Cardiac fibroblast (primary cell): ENCODE measurements at places on chromosomes 7 and 10.

DNA sequence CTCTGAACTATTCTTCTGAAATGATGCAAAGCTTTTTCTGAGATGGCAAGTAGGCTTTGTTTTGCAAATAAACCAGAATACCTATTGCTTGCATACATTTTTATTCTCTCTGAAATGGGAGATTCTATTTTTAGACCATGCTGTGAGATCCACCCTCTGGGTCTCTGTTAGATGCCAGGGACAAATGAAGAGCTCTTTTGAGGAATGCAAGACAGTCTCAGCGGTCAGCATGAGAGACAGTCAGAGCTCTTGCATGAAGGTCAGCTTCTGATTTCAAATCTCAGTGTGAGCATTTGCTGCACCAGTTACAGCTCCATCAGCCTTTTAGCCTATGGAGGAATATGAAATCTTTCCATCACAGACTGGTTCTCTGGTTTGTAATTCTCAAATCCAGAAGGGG is 429.9 kb upstream of the KLF6 start:
- DNase-seq: no peak

DNA sequence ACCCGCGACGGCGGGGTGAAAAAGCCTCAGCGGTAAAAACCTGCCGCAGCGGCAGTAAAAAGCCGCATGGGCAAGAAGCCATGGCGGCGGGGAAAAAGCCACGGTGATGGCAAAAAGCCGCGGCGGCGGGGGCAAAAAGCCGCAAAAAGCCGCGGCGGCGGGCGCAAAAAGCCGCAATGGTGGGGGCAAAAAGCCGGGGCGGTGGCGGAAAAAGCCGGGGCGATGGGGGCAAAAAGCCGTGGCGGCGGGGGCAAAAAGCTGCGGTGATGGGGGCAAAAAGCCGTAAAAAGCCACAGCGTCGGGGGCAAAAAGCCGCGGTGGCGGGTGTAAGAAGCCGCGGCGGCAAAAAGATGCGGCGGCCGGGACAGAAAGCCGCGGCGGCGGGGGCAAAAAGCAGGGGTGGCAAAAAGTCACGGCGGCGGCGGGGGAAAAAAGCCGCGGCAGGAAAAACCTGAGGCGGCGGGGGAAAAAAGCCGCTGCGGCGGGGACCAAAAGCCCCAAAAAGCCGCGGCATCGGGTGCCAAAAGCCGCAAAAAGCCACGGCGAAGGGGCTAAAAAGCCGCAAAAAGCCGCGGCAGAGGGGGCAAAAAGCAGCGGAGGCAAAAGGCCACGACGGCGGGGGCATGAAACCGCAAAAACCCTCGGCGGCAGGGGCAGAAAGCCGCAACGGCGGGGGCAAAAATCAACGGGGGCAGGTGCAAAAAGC is 488.5 kb downstream of the ZNF33B start:
- no peak for DNase-seq

DNA sequence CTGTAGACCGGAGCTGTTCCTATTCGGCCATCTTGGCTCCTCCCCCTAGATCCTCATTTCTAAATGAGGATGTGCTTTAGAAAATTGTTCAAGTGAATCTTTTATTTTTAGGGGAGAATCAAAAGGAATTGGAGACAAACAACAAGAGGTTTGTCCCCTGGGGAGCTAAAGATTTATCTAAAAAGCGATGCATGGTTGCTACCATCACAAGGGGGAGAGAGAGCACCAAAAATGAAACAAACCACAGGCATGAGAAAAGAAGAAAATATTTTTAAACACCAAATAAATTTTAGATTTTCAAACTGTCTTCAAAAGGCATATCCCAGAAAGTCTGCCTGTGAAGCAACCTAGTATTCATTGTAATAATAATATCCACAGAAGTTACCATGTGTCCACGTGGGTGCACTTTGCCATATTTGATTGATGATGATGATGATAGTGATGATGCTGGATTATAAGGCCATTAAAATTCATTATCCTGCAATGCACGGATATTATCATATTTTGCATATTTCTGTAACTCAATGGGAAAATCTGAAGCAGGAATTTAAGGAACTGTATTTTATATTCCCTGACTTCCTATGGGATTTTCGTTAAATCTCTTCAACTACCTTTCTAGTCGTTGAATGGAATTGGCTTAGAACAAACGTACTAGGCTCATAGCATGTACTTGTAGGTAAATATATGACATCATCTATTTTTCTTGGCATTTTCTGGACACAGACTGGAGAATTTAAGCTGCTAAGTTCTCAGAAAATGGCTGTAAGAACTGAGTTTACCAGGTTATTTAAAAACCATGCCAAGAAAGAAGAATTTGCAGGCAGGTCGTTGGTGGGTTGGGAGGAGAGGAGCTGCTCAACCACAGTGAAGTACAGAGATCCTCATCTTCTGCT is 171.6 kb downstream of the WDR37 start:
- DNase-seq: no peak

GRCh38 chr7:30411173-30411572 is 67.4 kb downstream of the NOD1 start:
- no peak for DNase-seq

GRCh38 chr10:21130683-21131442 is 233.8 kb upstream of the NEBL start:
- DNase-seq: no peak

DNA sequence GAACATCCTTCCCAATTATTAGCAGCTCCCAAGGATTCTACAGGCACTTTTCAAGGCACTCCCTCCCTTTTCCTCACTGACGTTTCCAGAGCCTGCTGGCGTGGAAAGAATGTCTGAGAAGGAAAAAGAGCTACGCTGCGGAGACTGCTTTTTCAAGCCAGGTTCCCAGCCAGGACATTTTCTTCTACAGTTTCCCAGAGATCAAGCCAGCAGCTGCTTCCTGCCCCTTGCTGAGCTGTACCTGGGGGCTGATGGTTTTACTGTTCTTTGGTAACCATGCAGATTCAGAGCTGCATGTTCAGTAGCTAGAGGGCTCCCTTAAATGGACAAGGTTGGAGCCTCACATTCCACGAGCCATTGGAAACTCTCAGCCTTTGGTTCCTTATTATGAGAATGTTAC is 133.4 kb downstream of the EVX1 start:
- no peak for DNase-seq

GRCh38 chr7:102232611-102233286 is 53.9 kb upstream of the SH2B2 start:
- DNase-seq: no peak

DNA sequence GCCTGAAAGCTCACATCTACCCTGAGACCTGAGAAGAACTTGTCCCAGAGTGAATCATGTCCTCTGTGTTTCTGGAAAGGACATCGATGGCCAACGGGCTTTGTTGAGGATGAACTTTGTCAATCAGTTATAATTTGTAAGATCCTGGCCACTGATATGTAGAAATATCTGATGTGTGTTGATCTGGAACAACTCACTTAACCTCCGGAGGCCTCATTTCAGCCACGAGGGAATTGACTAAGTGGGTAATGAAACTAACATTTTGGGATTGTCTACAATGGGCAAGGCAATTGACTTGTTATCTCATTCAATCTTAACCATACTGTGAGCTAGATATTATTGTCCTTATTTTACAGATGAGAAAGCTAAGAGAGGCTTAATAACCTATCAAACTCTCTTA is 468.1 kb upstream of the NRP1 start:
- no peak for DNase-seq

GRCh38 chr10:86533328-86533727 is 11.7 kb upstream of the WAPL start:
- DNase-seq: no peak

DNA sequence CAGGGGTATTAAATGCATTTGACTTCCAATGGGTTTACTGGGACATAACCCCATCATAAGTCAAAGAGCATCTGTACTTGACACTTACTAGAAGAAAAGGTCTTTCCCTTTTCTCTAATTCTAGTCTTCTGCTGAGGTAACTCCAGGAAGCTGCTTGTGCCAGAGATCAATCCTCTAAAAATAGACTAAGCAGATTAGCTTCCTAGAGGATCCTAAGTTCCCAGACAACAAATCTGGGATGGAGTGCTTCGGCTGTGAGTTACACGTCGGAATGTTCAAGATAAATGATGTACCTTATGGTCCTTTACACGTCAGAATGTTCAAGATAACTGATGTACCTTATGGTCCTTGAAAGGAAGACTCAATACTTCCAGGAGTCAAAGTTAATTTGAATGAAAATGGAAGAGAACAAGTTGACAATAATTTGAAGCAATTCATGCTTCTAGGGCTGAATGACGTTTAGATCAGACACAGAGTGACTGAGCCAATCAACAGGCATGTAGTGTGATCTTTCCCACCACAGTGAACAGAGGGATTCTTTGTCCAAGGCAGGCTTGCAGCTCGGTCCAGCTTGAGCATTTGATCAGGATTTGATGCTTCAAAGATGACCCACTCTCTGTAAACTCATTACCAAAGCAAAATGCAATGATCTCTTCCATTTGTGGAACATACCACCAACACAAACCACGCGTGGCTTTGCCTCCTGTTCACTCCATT is 63.8 kb downstream of the SLC37A3 start:
- DNase-seq: no peak

DNA sequence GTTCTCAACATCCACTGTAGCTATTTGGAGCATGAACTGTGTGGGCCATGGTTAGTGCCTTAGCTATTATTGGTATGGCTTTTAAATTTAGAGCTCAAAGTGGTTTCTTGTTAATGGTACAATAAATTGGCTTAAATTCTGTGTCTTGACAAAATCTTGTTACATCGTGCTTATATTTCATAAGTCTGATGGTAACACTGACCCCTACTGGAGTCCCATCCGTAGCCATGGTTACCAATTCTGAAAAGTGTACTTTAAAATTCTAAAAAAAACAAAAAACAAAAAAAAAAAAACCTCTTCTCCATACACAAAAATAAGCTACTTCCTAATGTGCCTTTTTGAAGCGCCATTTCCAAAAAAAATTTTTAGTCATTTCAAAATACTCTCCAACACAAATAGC is 6.4 kb upstream of the RPP30 start:
- peak; percentile 65 for DNase-seq

DNA sequence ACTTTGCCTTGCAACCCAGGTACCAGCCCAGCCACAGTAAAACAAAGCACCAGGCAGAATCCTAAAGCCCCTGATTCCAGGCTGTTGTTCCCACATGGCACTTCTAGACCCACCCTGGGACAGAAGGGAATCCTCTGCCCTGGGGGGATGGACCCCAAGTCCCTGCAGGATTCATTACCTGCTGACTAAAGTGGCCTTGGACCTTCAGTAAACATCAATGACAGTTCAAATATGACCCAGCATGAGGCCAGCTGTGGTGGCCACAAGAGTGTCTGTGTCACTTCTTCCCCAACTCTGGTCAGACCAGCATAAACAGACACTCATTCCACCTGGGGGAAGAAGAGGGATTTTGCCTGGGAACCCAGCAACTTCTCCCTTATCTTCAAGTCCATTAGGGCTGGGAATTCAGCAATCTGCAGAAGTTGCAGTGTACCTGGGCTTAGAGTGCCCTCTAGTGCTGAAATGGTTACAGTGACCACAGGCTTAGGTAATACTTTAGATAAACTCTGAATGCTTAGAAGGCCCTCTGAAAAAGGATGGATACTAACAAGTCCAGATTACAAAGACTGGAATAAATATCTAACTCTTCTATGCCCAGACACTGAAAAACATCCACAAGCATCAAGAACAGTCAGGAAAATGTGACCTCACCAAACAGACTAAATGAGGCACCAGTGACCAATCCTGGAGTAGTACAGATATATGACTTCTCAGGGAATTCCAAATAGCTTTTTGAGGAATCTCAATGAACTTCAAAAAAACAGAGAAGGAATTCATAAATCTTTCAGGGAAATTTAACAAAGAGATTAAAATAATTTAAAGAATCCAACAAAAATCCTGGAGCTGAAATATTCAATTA is 108.5 kb upstream of the TMEM168 start:
- peak; percentile 84 for DNase-seq

GRCh38 chr10:70830164-70830563 is 14.4 kb downstream of the SGPL1 start:
- DNase-seq: no peak

GRCh38 chr10:62131724-62132123 is 136.9 kb downstream of the RTKN2 start:
- no peak for DNase-seq

DNA sequence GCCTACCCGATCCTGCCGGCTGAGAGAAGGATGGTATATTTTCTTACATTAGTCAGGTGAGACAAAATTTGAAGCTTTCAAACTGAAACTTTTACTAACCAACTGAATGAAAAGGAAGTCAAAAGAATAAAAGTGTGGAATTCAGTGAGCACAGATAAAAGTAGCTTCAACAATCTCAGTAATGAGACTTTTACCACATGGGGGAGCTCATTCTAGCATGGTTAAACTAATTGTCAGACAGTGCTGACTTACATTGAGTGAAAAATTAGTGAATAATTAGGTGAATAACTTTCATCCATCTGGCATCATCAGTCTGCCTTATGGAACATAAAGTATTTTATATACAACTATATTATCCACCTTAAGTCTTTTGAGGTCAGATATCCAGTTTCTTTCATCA is 8.4 kb downstream of the FAM237B start:
- DNase-seq: peak; percentile 36
